NCI-H774 (cell line): ENCODE measurements at places on chromosomes 3 and 15.

DNA sequence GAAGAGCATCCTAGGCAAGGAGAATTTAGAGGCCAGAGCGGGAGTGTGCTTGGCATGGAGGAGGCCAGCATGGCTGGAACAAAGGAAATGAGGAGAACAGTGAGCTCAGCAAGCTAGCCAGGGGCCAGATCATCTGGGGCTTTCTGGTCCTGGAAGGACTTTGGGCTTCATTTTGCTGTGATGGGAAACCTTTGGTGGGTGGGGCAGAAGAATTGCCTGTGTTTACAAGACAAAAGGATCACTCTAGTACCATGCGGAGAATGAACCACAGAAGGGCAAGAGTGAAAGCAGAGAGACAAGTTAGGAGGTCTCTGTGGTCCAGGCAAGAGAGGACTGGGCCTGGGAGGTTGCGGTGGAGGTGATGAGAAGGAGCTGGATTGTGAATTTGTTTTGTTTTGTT, 61.6 kb upstream of the FOXP1 start:
- DNase-seq = no peak

- no peak for DNase-seq
Measured at GRCh38 chr3:106206146-106206545, 337.3 kb upstream of the CBLB start.

GRCh38 chr15:60116456-60117089, 112.5 kb downstream of the FOXB1 start:
- no peak for DNase-seq

GRCh38 chr15:85354461-85354860, 25.9 kb upstream of the AKAP13 start:
- no peak for DNase-seq

DNA sequence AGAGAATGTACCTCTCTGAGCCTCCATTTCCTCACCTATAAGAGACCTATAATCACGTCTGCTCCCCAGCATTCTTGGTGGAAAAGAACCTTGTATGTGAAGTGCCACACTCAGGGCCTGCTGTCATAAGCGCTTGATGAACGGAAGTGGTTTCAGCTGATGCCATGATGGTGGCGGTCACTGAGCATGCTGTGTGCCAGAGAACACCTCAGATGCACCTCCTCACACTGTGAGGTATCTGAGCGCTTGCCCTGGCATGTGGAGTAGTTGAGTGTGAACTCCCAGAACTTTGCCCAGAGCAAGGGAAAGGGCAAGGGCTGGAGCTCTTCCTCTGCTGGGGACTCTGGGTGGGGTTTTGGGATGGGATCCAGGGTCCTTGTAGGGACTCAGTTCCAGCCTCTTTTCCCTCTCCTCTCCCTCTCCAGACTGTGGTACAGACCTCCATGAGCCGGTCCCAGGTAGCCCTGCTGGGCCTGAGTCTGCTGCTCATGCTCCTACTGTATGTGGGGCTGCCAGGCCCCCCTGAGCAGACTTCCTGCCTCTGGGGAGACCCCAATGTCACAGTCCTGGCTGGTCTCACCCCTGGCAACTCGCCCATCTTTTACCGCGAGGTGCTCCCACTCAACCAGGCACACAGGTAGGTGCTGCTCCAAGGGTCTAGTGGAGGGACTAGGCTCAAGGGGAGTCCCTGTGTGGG, 2.7 kb downstream of the ABHD14A start:
- no peak for DNase-seq

DNA sequence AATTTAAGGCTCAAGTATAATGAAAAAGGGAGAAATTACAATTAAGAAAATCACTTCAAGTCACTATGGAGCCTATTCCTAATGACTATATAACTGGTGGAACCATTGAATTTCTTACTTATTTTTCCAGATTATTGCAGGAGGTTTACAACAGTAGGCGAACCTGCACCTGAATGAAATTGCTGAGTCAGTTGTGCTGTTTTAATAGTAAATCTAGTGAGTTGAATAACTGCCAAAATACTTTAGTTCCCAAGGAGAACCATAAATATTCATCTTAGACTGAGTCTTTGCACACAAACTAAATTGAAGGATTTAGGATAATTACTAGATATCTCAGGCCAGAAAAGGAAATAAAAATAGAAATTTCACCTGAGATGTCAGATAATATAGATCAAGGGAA, 1052.8 kb downstream of the NAALADL2 start:
- DNase-seq = no peak

DNA sequence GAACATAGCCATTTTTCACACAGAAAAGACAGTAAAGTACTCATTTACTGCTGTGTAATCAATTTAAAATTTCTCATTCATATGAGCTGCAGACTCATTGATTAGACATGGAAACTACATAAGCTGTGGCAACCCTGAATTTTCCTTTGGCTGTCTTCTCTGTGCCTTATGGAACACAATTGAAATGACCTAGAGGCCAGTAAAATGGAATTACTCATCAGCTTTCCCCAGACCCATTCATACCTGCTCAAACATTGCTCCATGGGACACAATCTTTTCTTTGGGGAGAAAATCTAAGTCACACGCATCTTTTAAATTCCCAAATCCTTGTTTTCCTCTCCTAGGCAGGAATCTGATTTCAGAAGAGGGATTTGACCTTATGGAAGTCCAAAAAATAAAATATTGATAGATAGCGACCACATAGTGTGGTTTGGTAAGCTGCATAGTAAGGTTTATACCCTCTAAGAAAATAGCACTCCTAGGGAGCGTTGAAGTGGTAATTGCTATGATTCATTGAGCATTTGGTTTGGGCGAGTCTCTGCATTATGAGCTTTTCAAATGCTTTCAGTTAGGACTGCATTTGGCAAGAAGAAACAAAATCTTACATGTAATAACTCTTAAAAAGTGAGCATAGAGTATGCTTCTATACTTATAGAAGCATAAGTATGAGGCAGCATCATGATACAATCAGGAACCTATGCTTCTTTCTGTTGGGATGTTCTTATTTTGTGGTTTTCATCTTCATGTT, 243.4 kb upstream of the GADL1 start:
- no peak for DNase-seq

GRCh38 chr3:107117922-107118536, 259.2 kb upstream of the CCDC54 start:
- DNase-seq = no peak

DNA sequence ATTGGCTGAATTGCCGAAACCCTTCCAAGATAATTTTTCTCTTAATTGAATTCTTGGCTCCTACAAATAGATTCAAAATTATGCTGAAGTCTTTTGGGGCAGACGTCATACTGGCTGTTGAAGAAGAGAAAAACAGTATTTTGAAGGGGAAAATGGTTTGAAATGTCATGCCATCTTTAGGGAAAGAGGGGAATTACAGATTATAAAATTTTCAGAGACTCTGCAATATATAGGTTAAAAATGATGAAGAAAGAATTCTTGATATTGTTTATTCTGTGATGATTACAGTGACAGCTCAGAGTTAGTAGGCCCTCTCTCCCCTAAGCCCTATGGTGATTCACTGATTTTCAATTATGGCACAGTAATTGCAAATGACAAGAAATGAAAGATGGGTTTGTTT, 86.1 kb downstream of the CGNL1 start:
- DNase-seq = no peak

- no peak for DNase-seq
Measured at GRCh38 chr15:42826251-42826890, 89.4 kb upstream of the CDAN1 start.

DNA sequence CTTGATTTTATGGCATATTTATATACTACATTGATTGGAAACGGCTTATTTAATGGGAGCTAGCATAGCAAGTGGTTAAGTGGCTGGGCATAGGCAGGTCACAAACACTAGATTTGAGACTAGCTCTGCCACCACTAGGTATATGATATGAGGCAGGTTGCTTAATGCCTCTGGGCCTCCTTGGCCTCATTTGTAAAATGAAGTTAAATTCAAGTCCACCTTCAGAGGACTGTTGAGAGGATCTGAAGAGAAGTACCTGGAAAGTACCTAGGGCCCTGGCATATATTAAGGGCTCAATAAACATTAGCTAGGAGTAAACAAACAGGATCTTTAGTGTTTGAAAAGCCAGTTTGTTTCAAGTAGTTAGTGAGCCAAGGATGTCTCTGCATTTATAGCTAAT, 166.4 kb upstream of the FEZF2 start:
- DNase-seq = no peak

DNA sequence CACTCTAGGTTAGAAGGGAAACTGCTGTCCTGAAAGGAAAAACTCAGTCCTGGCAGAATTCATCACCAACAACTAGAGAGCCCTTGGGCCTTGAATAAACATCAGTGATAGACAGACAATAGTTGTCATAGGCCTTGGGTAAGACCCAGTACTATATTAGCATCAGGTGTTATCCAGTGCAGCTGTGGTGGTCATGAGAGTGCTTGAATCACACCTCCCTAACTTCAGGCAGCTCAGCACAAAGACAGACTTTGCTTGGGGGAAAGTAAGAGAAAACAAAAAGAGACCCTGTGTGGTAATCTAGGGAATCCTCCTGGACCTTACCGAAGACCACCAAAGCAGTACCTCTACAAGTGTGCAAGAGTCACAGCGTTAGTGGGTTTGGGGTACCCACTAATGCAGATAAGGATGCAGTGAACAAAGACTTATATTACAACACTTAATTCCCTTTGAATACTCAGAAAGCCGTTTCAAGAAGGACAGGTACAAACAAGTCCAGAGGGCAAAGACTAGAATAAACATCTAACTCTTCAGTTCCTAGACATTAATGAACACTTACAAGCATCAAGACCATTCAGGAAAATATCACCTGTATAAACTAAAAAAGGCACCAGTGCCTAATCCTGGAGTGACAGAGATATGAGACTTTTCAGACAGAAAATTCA, 332.3 kb upstream of the EPHA3 start:
- no peak for DNase-seq

DNA sequence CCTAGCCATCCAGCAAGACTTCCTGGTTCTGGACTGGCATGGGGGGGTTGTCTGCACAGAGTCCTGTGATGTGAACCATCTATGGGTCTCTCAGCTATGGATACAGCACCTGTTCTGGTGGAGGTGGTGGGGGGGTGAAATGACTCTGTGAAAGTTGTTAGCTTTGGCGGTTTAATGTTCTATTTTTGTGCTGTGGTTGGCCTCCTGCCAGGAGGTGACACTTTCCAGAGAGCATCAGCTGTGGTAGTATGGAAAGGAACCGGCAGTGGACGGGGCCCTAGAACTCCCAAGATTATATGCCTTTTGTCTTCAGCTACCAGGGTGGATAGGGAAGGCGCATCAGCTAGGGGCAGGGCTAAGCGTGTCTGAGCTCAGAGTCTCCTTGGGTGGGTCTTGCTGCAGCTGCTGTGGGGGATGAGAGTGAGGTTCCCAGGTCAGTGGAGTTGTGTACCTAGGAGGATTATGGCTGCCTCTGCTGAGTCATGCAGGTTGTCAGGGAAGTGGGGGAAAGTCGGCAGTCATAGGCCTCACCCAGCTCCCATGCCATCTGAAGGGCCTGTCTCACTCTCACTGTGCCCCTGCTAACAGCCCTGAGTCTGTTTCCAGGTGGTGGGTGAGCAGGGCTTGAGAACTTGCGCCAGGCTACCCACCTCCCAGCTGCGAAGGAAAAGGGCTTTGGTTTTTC, 7.1 kb upstream of the LARS2 start:
- no peak for DNase-seq

DNA sequence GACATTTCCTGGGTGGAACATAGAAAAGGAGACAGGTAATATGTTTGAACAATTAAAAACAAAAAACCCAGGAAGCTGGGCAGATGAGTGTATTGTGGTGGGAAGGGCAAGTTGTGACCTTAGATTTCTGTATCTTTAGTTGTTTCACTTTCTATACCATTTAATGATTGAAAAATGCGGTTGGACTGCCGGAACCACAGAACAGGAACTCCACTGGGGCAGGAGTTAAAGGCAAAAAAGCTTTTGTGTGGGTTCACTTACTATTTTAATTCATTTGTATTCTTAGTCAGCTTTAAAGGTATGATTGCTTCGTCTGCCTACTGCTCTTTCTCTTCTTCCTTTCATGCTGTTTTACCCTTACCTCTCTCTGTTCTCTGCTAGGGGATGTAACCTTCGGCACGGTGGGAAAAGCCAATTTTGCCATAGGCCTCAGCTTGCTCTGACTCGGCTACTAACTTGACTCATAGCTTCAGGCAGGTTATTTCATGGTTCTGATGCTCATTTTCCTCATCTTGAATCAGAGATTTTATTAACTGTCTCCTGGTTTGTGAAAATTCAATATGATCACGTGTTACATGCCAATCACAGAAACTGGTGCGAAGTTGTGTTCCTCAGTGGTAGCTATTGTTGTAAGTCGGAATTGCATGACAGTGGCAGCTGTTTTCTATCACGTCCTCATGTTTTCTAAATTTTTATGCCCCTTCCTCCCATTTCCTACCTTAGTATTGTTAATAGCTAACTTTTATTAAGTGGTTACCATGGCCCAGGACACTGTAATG, 1.6 kb upstream of the MCTP2 start:
- no peak for DNase-seq

DNA sequence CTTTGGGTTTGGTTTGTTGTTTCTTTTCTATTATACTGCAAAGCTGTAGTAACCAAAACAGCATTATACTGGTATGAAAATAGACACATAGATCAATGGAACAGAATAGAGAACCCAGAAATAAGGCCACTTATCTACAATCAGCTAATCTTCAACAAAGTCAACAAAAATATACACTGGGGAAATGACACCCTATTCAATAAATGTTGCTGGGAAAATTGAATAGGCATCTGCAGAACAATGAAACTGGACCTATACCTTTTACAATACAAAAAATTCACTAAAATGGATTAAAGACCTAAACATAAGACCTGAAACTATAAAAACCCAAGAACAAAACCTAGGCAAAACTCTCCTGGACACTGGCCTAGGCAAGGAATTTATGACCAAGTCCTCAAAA, 52.9 kb downstream of the TLNRD1 start:
- no peak for DNase-seq

DNA sequence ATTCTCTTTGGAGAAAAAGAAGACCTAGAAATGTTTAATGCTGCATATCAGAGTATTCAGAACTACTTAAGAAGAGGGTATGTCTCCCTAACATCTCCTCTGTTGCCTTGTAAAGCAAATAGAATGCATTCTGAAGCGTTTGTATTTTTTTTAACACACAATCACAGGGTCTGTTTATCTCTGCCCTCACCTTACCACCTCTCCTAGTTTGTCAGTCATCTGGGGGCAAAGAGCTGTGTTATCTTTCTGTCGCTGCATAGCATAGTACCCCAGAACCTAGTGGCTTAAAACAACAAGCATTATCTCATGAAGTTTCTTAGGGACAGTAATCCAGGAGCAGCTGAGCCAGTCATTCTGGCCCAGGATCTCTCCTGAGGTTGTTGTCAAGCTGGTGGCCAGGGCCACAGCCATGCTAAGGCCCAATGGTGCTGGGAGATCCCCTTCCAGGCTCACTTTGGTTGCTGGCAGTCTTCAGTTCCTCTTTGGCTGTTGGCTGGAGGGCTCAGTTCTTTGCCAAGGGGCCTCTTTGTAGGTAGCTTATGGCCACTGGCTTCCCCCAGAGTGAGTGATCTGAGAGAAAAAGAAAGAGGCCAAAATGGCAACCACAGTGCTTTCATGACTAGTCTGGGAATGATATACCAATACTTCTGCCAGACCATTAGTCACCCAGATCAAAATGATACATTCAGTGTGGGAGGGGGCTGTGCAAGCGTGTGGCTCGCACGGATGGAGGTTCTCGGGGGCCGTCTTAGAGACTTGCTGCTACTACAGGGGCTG, 17.8 kb downstream of the EDEM1 start:
- DNase-seq = no peak
